Gastroesophageal sphincter (tissue), 4 donors: ENCODE measurements at places on chromosomes 7 and 10. TPM values are rescaled to one million over a fixed set of nuclear protein-coding genes. Genes with fewer than 3 reads are reported as not detected.

DNA sequence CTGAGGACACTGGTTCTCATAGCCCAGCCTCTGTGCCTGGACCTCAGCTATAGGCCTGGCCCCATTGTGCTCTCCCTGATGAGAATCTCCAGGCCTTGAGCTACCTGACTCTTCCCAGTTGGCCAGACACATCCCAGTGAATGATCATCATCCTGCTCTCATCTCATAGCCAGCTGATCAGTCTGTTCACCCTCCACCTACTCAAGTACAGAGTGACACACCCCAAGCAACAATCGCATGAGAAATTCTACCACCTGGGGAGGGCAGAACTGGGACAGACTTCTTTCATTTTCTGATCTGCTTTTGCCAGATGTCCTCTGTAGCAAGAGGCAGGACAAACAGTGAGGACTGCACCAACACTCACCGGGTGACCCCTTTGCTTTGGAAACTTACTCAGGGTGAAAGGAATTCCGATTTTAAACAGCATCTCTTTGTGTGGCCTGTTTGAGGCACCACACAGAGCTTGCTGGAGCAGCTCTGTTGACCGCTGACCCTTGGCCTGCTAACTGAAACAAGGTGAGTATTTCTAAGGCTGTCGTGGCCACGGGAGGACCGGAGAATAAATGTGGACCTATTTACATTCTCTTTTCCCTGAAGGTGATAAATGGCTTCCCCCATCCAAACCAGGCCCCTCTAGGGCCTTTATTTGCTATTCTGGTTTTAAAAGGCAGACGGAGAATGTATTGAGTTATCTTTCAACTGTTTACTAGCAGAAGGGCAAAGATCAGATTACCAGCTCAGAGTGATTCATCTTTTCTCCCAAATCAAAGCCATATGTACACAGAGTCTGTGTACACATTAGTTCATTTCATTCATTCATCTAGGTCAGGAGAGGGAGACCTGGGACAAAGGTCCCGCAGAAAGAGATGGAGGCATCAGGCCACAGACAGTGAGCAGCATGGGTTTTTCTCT, 181.4 kb upstream of the TNS3 start:
- ATAC-seq = peak; percentile 37

Gene CRHR2
- total RNA-seq = 0.77 TPM

GRCh38 chr7:151505836-151506468, 13.7 kb downstream of the RHEB start:
- no peak for ATAC-seq

GRCh38 chr10:91296471-91296870, 76.0 kb downstream of the PCGF5 start:
- ATAC-seq = no peak

DNA sequence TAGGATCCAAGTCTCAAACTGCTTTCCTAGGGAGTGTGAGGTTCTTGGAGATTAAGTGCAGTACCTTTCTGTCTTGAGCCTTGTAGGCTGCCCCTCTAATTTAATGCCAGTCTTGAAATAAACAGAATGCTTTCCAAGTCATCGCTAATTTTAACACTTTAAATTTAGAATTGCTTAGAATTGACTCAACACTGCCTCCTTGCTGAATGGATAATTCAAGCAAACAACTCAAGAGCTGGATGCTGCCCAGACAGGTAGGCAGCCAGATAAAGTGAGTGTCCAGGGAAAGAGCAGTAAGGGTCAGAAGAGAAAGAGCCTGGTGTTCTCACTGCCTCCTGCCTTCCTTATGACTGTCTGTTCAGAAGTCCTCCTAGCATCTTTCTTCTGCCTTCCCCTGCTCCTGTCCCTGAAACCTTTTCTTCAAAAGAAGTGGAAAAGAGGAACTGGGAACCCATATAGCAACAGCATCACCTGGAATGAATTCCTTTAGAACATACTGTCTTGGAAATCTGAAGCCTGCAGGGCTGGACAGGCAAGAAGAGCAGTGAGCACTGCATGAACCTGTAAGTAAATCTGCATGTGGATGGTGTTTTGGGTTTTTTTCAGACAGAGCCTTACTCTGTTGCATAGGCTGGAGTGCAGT, 3.1 kb upstream of the GOT1 start:
- ATAC-seq = no peak

DNA sequence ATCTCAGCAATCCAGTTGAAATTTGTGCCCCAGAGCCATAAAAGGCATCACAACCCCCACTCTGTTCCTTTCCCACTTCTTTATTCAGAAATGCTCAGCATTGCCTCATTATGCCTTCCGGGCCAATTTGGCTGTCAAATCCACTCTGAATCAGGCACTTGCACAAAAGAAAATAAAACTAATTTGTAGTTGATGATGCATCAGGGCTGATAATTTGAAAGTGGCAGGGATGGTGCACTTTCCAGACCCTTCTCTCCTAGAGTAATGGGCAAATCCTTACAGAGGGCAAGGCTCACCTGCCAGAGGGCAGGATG, 147.9 kb upstream of the PDE1C start:
- ATAC-seq = no peak

GRCh38 chr7:17608114-17608833, 309.8 kb downstream of the AHR start:
- no peak for ATAC-seq

DNA sequence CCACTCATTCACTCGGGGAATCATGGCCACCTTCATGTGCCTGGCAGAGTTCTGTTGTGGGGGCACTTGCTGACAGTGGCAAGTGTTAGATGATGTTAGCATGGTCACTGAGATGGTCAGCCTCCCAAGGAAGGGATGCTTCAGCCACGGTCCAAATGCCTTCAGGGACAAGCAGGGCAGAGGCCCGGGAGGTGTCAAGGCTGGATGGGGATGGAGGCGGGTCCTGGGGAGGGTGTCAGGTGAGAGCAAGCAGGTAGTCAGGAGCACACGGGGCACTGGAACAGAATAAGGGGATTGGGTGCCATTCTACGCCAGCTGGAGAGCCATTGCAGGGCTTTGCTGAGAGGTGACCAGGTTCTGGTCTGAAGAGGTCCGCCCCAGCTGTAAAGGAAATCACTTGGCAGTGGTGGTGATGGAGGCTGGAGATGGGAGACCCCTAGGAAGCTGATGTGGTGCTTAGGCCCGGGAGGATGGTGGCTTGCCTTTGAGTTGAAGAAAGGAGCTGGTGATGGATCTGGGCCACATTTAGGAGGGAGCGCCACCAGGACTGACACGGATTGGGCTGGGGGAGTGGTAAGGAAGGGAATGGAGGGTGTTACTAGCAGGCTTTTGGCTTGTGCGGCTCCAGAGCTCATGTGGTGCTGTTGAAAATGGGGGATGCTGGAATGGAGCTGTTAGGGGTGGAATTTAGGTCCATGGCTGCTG, 24.1 kb downstream of the AGAP3 start:
- no peak for ATAC-seq

Gene MDFIC
- 33.2 TPM for total RNA-seq

DNA sequence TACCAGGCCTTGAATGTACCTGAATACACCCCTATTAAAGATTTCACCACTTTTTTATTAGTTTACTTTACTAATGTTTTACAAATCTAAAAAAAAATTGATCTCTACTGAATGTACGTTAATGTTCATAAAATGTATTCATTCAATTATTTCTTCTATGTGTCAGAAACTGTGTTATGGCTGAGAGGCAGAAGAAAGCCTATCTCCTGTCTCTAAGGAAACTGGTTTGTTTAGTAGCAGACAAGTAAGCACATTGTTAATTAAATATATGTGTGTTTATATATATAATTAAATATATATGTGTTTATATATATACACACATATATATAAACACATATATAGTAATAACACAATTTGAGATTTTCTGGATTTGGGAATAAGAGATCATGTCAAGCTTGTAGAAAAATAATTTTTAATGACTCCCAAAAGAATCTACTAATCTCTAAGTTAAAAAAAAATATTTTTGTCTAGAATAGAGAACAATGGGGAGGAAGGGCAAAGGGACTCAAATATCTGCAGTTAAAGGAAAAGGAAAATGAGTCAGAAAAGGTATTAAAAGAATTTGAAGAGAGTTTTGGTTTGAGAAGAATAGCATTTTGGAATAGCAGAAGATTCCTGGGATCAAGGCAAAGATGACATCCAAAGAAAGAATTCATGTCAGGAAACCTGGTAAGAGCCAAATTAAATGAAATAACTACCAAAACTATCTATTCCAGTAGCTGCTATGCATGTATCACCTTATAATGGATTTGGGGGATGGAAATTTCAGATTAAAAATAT, 92.1 kb downstream of the CH25H start:
- no peak for ATAC-seq

DNA sequence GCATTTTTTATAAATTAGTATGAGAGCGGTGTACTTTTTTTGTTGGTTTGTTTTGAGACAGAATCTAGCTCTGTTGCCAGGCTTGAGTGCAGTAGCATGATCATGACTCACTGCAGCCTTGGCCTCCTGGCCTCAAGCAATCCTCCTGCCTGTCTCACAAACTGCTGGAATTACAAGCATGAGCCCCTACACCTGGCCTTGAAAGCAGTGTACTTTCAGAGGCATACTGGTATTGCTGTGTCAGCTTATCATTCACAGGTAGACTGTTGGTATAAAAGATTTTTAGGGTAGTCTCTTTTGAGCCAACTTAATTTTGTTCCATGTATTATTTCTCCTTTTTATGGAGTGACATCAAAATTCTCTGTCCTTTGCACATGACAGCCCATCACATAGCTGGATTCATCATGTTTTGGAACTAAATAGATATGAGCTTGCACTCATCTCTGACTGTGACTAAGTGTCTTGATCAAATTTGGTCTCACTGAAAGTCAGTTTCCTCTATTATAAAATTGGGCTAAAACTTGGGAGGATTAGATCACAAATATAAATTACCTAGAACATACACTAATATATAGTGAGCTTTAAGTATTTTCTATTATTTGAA, 12.4 kb downstream of the GNAT3 start:
- peak; percentile 57 for ATAC-seq

GRCh38 chr10:22633106-22633505, 81.3 kb downstream of the PIP4K2A start:
- no peak for ATAC-seq

GRCh38 chr10:6349846-6350535, 147.3 kb downstream of the PFKFB3 start:
- ATAC-seq = no peak

GRCh38 chr10:93440591-93441091, 41.5 kb downstream of the MYOF start:
- ATAC-seq = no peak

Gene CADPS2
- 20.3 TPM for total RNA-seq

GRCh38 chr7:155374276-155375252, 76.9 kb downstream of the INSIG1 start:
- no peak for ATAC-seq

Gene TFR2
- 1.6 TPM for total RNA-seq

- ATAC-seq = peak; percentile 51
These were observed 100.0 kb downstream of the INPP5A start for GRCh38 chr10:132637477-132638129.

DNA sequence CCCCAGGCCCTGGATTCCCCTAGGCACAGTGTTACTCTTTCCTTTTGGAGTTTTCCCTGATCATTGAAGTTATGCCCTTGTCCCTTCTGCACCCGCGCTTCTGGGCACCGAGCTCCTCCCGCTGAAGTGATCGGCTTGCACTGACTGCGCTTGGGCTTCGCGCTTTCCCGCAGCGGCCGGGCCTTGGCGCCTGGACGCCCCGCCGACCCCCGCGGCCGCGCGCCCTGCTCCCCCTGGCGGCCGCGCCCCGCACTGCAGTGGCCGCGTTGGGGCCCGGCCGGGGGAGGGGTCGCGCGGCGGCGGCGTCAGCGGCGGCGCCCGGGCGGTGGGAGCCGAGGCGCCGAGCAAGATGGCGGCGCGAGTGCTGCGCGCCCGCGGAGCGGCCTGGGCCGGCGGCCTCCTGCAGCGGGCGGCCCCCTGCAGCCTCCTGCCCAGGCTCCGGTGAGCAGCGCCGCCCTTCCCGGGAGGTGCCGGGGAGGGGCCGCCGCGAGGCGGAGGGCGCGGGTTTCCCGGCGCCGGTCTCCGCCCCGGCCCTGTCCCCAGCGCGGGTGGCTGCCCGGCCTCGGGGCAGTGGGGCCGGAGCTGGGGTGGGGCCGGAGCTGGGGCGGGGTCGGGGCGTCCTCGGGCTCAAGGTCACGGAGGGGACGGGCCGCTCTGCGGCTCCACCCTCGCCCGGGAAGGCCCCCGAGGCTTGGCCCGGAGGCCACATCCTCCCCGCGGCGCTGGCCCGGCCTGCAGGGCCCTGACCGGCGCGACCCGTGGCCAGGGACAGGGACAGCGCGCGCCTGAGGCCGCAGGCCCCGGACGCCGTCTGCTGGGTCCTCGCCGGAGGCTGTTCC, at the start of gene NIPSNAP2:
Gene NIPSNAP2 (plus strand): TSS at position 325 of the 839 bp plus-strand sequence. CDS start 25 bp downstream, at position 350.
- peak; percentile 89 for ATAC-seq

DNA sequence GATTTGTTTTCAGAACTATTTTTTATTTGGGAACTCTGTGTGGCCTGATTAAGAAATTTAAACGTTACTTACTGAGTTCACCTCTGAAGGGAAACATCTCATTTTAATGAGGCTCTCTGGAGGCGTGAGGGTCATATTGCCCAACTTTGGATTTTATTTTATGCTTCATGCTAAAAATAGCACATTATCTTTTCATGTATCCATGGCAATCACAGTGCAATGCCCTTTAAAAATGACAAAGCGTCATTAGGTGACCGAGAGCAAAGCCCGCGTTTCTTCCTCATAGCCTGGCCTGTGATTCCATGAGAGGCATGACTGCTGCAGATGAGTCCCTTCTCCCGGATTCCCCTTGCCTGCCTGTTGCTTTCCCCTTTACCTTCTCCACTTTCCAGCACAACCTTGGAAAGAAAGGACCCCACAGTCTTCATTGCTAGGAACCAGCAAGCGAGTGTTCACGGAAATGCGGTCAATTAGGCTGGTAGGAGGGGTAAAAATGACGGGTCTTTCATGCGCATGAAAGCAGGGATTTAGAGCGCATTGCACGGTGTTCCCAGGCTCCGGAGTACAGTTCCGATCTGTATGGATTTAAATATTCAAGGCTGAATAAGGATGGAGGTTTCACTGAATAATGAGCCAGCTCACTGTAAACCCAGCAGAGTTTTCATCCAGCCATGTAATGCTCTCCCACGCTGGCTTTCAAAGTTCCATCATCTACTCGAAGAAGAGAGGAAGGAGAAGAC, 98.2 kb upstream of the PITRM1 start:
- no peak for ATAC-seq

- no peak for ATAC-seq
These were observed 250.9 kb upstream of the MKLN1 start for GRCh38 chr7:131076711-131077181.

- no peak for ATAC-seq
These were observed 423.9 kb downstream of the CALN1 start for GRCh38 chr7:71988201-71988600.

GRCh38 chr7:157643525-157643970, 306.7 kb downstream of the DNAJB6 start:
- no peak for ATAC-seq
